Kidney capillary endothelial cell (primary cell): ENCODE measurements at places on chromosomes 3 and 15.

DNA sequence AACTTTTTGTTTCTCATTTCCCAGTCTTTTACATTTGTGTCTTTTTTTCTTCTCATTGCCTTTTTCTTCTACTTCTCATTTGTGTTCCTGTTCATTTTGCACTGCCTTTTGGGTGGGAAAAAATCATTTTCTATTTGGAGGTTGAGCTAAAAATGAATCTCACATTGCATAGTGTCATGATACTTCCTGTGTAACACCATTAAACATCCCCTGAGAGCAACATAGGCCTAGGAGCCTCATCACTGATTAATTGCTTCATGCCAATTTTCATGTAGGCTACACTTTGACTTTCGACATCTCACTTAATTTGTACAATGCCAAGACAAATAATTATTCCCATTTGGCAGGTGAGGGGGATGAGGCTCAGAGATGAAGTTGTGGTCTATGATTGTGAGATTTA, 279.2 kb downstream of the EDEM1 start:
- DNase-seq: no peak

- DNase-seq: peak; percentile 31
Measured at GRCh38 chr15:40936709-40937666, 7.8 kb downstream of the DLL4 start.

GRCh38 chr15:99181545-99181971, 67.8 kb downstream of the TTC23 start:
- DNase-seq: no peak

DNA sequence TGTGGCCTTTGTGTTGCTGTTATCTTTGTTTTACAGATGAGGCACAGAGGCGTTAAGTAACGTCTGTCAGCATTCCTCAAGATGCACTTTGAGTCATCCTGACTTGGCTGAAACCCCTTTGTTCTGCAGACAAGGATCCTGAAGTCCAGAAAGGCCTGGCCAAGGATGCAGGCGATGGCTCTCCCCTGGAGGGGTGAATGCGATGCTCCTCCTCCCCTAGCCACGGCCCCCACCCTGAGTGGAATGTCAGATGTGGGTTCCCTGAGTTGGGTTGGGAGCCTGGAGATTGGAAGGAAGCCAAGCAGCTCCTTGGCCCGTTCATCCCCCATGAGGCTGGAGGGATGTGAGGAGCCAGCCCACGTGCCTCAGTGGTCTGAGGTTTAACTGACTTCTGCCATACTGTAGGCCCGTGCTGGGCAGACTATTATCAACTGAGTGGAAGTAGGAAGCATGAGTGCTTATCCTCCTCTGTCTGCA, 43.3 kb downstream of the POMGNT2 start:
- DNase-seq: no peak

GRCh38 chr3:115436767-115437301, 186.5 kb upstream of the GAP43 start:
- peak; percentile 60 for DNase-seq

- no peak for DNase-seq
Measured at GRCh38 chr3:127406309-127407025, 118.6 kb upstream of the PRR20G start.

- DNase-seq: no peak
Measured at GRCh38 chr3:85605066-85605465, 646.3 kb downstream of the CADM2 start.

GRCh38 chr15:25862472-25863110, 536 bp downstream of the ATP10A start:
- no peak for DNase-seq

DNA sequence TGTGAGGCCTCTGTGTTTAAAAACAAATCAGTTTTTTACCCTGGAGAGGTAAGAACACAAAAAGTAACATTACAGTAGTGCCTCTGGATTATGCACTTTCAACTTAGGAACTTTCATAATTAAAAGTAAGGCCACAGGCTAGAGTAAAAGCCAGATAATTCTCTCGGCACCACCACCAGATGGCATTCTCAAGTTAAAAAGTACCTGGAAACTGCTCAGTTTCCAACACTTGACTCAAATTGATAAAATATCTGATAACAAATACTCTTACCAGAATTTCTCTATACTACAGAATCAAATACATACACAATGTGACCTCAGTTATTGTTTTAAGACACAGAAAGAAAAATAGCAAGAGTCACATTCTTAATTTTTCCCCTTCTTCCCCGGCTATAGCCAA, 19.9 kb downstream of the SPICE1 start:
- peak; percentile 33 for DNase-seq

GRCh38 chr3:56776556-56776950, 25.2 kb downstream of the ARHGEF3 start:
- DNase-seq: no peak

DNA sequence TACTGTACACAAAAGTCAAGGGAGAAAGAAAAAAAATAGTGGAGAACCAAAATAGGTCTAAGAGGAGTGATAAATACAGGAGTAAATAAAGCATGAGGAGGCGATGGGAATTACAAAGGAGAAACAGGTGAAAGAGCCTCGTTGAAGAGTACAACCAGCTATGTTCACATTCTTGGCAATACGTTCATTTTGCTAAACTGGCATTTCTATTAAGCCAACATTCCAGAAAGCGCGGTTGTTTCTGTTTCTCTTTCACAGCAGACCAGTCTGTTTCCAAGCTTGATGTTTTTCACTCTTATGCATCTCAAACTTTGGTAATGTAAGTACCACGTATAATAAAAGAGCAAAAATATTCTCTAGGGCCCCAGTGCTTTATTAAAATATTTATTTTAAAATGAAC, 74.5 kb downstream of the NSUN3 start:
- DNase-seq: no peak

DNA sequence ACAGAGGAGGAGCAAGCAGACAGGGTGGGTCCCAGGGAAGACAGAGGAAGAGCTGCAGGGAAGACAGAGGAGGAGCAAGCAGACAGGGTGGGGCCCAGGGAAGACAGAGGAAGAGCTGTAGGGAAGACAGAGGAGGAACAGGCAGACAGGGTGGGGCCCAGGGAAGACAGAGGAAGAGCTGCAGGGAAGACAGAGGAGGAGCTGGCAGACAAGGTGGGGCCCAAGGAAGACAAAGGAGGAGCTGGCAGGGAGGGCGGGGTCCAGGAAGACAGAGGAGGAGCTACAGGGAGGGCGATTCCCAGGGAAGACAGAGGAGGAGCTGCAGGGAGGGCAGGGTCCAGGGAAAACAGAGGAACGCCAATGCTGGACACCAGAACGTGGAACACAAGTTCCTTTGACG, 66.5 kb downstream of the PLXNA1 start:
- DNase-seq: no peak

GRCh38 chr3:170467007-170467406, 48.3 kb downstream of the CLDN11 start:
- no peak for DNase-seq

DNA sequence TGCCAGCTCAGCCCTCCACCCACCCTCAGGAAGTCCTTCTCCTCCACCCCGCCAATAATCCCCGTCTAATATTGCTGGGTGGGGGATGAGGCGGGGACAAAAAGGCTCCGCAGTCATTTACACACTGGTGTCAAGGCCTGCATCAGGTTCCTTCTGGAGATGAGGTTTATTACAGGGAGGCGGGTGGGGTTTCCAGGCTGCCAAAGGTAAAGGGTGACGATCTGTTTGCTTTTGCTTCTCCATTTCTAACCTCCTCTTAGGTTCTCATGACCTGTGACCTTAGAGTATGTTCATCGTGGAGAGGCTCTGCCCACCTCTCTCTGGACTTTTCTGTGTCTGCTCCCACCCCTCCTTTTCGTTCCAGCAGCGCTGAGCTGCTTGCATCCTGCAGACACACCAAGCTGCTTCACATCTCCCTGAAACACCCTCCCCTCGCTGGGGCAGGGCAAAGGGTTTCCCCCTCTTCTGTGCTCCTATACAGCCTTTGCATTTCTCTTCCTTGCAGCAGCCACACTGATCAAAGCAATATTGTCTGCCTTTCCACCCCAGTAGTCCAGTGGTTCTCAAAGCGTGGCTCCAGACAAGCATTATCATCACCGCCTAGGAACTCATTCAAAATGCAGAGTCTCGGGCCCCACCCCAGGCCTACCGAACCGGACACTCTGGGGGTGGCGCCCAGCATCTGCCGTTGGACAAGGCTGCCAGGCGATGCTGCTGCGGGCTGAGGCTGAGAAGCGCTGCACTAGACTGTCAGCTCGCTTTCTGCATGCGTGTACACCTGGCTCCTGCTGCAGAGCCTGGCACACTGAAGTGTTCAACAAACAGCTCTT, 26.6 kb downstream of the CA12 start:
- DNase-seq: no peak

DNA sequence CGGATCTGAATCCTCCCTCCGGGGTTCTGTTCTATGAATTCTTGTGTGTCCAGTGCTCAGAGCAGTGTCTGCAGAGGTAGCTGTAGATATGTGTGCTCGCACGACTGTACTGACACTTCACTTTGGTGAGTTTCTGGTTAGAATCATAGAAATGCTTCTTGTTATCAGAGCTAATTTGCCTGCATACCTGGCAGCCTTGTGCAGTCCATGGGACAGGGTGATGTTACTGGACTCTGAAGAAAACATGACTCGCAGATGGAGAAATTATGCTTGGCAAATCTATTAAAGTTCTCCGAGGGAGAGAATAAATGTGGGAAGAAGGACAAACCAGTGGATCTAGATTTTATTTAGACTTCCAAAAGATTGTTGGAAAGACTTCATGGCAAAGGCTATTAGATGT, 12.2 kb downstream of the CGNL1 start:
- DNase-seq: no peak

DNA sequence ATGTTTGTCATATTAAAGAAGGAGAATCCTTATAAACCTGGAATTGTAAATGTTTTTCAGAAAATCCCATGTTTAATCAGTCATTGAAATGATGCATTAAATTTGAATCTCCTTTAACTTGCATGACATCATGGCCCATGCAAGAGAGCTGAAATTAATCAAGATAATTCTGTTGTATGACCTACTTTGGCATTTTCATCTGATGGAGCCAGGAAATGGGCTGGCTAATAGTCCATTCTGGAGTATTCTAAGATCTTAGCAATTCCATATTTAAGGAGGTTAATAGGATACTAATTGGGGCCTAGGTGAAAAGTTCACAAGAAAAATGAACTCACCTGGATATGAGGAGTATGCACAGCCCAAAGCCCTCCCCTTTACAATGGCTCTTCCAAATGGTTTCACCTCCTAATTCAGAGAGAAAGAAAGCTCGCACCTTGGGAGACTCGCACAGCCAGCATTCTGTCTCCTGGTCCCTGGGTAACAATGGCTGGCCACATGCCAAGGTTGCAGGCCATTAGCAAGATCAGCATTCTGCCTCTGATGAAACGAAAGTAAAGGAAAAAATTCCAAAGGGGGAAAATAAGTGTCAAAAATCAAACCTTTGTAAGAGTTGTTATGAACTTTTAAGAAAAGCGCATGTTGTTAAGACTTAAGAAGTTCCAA, 786.4 kb downstream of the MCTP2 start:
- peak; percentile 90 for DNase-seq
